GM19239 (cell line): ENCODE measurements at places on chromosomes 6 and 20.

GRCh38 chr6:27812805-27813492 lies 99.2 kb downstream of the OR2B2 start:
- no peak for DNase-seq

- DNase-seq, result no peak
Observed at GRCh38 chr6:111982681-111983080, 71.2 kb upstream of the CCN6 start.

DNA sequence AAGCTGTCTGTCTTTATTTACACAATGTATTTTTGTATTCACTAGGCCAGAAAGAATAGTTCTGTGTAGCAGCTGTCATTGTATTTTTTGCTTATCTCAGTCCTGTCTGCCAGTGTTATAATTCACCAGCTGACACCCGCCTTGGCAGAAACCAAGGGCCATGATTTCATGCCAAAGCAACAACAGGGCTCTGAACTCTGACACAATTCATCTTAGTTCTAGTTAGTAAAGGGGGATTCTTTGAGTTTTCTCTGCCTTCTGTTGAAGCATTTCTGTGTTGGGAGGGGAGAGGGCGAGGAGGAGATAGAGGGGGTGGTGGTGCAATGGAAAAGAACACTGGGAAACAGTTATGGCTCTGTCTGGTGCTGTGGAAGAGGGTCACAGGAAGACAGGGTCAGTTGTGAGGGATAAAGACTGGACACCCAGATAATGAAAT lies 684.6 kb upstream of the MARCKS start:
- DNase-seq, result no peak

DNA sequence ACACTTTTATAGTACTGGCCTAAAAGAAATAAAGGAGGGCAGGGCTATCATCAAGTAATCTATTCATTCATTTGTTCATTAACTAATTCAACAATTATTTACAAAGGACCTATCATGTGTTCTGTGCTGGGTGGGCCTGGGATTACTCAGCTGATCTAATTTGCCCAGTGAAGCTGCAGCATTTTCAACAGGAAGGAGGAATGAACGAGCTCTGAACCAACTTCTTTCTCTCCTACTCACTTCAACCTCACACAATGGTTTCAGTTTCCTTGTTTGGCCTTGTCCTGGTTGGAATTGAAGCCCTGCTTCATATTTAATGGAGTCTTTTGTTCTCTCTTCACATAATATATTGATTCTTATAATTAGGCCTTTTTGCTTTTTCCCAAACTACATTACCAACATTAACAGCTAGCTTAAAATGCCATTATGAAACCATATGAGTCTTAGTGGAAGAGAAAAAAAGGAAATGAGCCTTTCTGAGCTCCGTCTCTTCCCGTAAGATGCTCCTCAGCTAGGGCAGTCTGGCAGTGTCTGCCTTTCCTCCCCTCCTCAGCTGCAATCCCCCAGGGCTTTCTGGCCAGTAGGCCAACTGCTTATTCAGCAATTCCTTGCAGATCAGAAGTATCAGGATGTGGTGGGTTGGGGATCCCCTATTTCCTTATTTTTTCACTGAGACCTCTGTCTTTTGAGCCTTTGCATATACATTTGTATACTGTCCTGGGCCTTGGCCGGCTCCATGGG lies 79.4 kb upstream of the NRN1 start:
- DNase-seq, result no peak

- no peak for DNase-seq
Observed at GRCh38 chr6:169571123-169571962, 130.5 kb downstream of the WDR27 start.

DNA sequence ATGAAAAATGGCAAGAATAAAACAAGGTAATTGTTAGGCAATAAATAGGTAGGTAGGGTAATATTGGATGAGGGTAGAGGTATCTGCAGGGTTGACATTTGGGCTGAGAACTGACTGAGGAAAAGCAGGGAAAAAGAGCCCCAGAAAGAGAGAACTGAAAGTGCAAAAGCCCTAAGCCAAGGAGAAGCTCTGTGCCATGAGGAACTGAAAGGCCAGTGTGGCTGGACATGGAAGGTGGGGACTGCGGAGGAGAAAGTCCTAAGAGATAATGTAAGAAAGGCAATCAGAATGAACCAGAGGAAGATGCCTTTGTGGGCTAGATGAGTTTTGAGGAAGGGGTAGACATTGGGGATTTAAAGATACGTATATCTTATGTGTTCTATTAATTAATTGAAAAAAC lies 9.9 kb upstream of the HIVEP2 start:
- DNase-seq, result no peak

DNA sequence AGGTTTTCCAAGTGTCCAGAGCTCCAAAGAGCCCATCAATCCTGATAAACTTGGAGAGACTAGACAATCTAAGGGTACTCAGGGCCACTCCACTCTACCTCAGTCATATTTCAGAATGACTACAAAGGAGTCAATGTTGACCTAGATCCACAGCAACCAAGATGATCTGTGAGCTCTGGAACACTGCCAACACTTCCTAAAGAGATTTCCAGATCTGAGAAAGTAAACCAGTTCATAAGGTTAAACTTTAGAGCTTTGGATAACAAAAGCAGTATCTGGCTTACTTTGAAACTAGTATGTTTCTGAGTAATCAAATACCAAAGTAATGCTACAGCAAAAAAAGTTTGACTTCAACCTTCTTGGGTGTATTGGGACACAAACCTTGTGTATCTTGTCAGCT lies 122.7 kb downstream of the BTBD9 start:
- DNase-seq, result no peak

DNA sequence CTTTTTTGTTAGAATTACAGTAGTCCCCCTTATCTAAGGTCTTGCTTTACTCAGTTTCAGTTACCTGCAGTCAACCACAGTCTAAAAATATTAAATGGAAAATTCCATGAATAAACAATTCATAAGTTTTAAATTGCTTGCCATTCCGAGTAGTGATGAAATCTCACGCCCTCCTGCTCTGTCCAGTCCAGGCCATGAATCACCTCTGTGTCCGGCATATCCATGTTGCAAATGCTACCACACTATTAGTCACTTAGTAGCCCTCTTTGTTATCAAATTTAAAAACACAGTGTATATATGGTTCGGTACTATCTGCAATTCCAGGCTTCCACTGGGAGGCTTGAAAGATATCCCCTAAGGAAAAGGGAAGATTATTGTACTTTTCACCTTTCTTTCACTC lies 164.6 kb upstream of the FAM83B start:
- no peak for DNase-seq

DNA sequence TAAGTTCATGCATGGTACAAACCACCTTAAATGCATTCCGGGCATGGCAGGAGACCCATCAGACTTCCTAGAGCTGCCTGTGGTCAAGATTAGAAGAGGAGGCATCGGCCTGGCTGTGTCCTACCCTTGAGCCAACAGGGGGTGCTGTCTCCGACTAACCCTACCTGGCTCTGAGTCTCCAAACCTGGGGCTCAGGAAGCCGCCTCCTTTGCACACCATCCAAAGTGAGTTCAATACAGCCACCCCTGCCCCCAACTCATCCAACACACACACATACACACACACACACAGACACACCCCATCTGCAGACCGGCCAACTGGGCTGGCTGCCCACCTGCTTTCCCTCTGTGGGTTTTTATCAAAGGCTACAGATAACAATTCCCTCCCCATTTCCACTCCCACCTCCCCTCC lies 77.0 kb downstream of the JPH2 start:
- DNase-seq, result no peak

- no peak for DNase-seq
Observed at GRCh38 chr6:125267806-125268523, 33.8 kb downstream of the HDDC2 start.

- no peak for DNase-seq
Observed at GRCh38 chr6:35541836-35542235, 29.1 kb upstream of the TULP1 start.

DNA sequence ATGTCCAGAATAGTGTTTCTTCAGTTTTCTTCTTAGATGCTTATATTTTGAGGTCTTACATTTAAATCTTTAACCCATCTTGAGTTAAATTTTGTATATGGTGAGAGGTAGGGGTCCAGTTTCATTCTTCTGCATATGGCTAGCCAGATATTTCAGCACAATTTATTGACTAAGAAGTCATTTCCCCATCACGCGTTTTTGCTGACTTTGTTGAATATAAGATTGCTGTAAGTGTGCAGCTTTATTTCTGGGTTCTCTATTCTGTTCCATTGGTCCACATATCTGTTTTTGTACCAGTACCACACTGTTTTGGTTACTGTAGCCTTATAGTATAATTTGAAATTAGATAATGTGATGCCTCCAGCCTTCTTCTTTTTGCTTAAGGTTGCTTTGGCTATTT lies 179.6 kb downstream of the AKAP7 start:
- DNase-seq, result no peak

DNA sequence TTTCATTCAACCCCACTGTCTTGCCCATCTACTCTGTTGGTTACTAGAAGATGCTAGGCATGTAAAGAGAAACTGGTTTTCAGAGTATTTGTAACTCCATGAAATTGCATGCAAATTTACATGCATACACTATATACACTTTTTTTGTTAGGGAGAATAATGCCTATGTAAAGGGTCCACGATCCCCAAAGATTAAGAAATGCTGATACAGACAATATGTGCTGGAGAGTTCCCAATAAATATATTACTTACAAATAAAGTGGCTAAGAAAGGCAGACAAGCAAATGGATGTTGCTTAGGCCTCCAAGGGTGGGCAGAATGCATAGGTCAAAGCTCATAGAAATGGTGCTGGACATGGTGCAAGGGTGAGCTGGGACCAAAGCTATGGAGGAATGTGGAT lies 109.6 kb upstream of the NHSL1 start:
- DNase-seq, result no peak

- DNase-seq, result peak; percentile 12
Observed at GRCh38 chr6:29071831-29072723, 15.0 kb downstream of the OR2B3 start.

GRCh38 chr6:149887343-149887742 lies 10.6 kb downstream of the RAET1E start:
- no peak for DNase-seq

GRCh38 chr20:44592366-44592765 lies 10.0 kb downstream of the PKIG start:
- no peak for DNase-seq

- no peak for DNase-seq
Observed at GRCh38 chr6:81003894-81004293, 748.6 kb downstream of the TENT5A start.

- no peak for DNase-seq
Observed at GRCh38 chr6:106692112-106692818, 62.9 kb downstream of the QRSL1 start.

DNA sequence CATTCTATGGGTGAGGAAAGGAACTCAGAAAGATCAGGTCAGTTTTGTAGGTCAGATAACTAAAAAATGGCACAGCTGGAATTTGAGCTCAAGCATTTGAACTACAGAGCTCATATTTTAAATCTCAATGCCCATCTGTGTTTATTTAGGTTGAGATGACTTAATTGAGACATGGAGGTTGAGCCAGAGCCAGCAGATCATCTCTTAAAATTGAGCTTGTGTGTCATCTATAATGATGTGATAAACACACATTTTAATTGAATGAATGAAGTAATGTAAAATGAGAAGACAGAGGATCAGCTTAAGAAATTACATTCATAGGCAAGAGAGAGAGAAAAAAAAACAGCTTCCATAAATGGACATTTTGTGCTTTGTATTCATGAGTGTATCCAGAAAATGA lies 3.7 kb downstream of the MANEA start:
- no peak for DNase-seq

DNA sequence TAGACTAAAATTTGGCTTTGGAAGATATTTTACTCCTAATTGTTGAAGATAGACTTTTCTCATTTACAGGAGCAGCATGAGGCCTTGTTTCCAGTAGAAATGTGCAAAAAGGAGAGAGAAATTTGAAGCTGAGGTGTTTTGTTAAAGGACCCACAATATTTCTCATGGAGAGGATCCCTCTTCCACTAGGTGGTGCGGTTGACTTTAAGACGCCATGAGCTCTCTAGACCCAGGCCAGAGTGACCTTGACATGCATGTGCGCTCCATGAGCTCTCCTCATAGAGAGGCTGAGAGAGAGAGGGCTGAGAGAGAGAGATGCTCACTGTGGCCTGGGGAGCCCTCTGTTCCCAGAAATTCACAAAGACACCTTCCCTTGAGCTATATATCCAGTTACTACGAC lies 861.2 kb upstream of the EYS start:
- no peak for DNase-seq

- no peak for DNase-seq
Observed at GRCh38 chr6:90463874-90464273, 123.0 kb downstream of the MAP3K7 start.

GRCh38 chr6:136783495-136784270 lies 8.6 kb downstream of the MAP3K5 start:
- no peak for DNase-seq

DNA sequence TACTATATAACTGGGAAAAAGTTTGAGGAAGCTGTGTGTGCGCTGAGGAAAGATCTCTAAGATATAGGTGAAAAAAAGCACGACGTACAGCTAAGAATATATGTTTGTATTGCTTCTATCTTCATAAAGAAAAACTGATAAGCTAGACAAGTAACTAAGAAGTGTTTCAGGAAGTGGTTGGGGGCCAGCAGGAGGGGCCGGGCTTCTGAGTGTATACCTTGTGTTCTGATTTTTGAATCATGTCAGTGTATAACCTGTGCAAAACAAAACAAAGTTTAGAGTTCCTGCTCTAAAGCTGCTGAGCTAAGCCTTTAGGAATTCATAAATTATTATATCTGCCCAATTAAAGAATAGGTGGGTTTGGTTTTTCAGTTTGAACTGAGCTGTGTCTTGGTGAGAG lies 7.9 kb upstream of the OSER1 start:
- no peak for DNase-seq
